Thyroid gland (tissue), 4 donors: ENCODE measurements at places on chromosomes 3 and 15. TPM values are rescaled to one million over a fixed set of nuclear protein-coding genes. Genes with fewer than 3 reads are reported as not detected.

GRCh38 chr3:152139651-152140050 lies 129.1 kb upstream of the MBNL1 start:
- DNase-seq = no peak

The SPATA12 gene
- not detected for total RNA-seq

GRCh38 chr3:114323546-114324254 lies 29.9 kb downstream of the TIGIT start:
- DNase-seq = no peak

DNA sequence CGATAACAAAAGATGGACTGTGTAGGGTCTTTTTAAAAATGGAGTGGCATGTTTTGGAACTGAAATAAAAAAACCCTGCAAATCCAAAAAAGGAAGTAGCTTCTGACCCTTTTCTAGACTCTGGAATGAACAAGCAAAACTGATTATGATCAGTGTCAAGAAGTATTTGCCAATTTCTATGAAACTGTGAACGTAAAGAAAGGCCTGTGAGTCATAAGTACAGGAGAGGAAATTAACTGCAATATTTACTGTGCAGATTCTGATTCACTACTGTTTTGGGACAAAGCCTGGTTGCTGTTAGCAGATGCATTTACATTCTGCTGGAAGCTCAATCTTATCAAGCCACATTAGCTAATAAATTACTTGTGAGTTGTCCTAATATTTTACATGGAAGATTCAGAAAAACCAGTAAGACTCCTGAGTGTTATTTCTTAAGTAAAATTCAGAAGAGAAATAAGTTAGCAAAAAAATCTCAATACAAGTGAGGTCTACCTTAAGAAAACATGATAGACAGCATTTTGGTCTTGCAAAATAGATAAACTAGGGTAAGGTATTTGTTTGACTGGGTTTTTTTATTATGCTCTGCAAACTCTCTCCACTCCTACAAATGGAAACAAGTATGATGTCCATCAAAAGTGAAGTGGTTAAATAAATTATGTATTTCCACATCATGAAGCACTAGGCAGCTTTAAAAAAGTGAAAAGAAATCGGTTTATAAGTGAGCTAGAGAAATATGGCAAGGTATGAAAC lies 90.2 kb upstream of the LMOD3 start:
- DNase-seq = no peak

The SLTM gene
- total RNA-seq = 146 TPM

The ITGA11 gene
- 4.3 TPM for total RNA-seq

DNA sequence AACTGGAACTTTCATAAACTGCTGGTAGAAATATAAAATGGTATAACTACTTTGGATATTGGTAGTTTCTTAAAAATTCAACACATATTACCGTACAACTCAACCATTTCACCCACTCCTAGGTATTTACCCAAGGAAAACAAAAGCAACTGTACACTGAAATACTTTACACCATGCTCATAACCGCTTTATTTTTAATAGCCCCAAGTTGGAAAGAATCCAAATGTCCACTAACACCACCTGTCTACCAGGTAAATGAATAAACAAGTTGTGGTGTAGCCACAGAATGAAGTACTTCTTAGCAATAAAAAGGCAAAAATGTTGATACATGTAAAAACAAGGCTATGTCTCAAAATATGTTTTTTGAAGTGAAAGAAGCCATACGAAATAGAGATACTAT lies 215.9 kb upstream of the PEX5L start:
- no peak for DNase-seq

The DUOXA2 gene
- total RNA-seq = 48.4 TPM

The NEIL1 gene
- total RNA-seq = 33.5 TPM

DNA sequence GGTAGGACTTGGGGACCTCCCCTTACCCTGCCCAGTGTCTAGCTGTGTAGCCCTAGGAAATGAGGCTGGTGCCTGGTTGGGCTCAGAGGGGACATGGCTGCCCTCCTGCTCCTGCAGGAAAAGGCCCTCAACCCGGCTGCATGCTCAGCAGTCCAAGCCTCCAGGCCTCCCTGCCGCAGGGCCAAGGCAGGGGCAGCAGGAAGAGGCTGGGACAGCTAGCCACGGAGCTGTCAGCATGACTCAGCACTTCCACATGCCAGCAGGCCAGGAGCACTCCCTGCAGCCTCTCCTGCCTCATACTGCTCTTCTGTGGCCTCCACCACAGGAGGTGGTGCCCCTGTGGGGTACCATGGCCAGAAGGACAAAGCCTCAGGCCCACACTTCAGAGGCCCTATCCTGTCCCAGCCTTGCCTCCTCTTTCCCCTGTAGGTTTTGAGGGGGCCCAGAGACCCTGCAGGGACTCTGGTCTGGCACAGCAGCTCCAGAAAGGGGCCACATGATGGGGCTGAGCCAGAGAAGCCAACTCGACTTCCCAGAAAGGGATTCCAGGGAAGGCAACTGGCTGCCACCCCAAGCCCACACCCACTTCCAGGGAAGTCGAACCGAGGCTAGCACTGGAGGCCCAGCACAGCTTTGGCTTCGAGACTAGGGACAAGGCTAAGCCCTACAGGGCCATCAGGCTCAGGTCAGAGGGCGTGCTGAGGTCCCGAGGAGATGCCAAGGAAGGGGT lies 19.5 kb downstream of the TKT start:
- DNase-seq = peak; percentile 52

The PIGZ gene
- 9.5 TPM for total RNA-seq

The ZNF774 gene
- total RNA-seq = 6.8 TPM

The CHL1 gene
- total RNA-seq = 5.0 TPM

DNA sequence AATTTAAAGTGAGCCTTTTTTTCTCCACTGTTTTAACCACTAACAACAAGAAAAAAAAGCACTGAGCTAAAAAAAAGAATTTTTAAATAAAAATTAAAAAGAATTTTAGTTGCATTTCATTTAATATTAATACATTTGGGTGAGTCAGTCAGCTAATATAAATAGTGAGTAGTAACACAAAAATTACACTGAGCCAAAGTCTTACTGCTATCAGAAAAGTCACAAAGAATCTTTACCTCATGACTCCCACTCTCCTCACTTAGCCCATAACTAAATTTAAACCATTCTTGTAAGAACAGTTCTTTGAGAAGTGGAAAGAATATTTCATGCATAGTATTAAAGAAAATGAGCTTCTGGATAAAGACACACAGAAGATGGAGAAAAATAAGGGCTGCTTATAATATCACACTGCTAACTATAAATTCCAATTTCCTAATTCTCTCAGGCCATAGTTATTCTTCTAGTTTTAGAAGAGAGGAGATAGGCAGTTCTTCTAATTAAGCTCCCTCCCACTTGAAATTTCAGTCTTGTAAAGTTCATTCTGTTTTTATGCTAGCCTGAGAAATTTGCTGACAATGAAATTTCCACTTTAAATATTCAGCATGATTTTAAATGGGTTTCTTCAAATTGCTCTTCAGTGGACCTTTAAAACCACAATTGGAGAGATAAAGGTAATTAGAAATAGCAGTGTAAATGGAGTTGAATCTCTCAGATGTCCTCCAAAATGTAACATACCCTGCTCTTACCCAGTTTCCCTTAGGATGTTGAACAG lies 17.6 kb downstream of the SHQ1 start:
- DNase-seq = no peak

GRCh38 chr15:99495430-99496301 lies 70.1 kb upstream of the MEF2A start:
- no peak for DNase-seq

DNA sequence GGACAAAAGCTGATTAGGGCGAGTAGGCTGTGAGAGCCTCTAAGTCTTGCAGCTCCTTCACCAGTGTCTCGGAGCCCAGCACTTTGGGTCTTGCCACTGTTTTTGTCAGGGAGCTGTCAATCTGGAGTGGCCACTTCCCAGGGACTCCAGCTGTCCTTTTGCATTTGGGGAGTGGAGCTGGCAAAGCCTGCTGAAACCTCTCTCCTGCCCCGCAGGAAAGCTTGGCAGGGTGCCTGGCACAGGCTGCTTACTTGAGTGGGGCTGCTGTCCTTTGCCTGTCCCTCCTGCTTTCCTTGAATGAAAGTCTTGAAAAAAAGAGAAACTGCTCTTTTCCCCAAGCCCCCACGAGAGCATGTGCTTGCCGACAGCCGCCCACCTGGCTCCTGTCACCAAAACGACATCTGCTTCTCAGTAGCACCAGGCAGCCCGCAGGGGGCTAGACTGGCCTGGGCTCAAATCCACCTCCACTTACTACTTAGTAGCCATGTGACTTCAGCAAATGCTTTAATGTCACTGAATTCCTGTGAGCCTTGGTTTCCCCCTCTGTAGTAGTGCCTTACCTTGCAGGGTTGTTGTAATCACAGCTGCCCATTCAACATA lies 13.7 kb downstream of the USP13 start:
- peak; percentile 98 for DNase-seq

GRCh38 chr15:65335278-65336055 lies 31.0 kb downstream of the RNU5B-1 start:
- no peak for DNase-seq

GRCh38 chr15:60179786-60180391 lies 175.8 kb downstream of the FOXB1 start:
- DNase-seq = peak; percentile 35

DNA sequence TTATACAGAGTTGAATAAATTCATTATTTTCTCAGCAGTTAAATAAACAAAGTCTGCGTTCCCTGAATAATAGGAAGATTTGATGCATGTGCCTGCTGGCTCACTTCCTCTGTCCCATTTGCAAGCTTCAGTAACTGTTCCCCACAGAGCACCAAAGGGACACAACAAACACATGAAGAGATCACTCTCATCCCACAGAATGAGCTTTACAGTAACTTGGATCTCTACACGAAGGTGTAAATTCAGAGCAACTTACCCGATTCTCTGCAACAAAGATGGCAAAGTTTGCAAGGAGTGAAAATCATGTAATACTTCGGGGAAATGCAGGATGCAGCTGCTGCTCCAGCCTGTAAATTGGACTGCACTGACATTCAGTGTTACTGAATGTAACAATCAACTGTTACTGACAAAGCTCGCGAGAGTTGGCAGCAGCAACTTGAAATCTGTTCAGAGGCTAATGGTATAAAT lies at the start of gene BCHE:
Gene BCHE (minus strand): TSS at position 366 of the 468 bp plus-strand sequence. CDS start 6,390 bp downstream, outside the sequence.
- no peak for DNase-seq

GRCh38 chr3:88180398-88180999 lies 30.7 kb downstream of the C3orf38 start:
- DNase-seq = no peak

- no peak for DNase-seq
Observed at GRCh38 chr3:184771301-184772127, 40.5 kb upstream of the VPS8 start.

- DNase-seq = no peak
Observed at GRCh38 chr3:45616158-45616557, 21.6 kb downstream of the LIMD1 start.

GRCh38 chr3:115347737-115348136 lies 200.6 kb upstream of the ZBTB20 start:
- no peak for DNase-seq

The CFAP100 gene
- not detected for total RNA-seq

DNA sequence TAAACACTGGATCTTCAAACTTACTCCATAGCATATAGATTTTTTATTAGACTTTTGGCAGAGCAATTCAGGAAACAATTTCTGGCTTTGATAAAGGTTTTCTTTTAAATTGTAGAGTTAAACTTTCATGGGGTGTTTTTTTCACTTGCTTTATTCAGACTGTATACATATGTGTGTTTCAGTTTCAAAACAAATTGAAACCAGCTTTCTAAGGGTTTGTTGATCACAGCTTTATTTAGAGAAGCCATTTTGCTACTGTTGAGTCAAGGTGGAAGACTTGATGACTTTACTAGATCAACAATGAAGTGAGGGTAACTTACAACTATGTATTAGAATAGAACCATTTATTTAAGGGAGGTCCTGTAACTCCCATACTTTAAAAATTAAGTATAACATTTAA lies 6.2 kb downstream of the UBE2E1 start:
- no peak for DNase-seq

The POLQ gene
- total RNA-seq = not detected

DNA sequence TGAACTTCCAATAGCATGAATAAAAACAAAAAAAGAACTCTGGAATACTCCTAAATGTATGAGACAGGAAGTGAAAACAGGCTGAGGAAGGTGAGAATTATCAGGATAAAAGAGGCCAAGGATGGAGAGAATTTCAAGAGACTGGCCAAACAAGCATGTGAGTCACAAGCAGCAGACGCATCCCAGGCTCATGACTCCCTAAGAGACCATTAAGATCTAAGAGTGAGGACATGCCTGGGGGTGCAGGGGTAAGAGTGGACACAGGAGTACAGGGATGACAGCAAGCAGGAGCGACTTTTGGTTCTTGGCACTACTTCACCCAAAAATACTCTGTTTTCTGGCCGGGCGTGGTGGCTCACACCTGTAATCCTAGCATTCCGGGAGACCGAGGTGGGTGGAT lies 7.1 kb downstream of the SCAMP2 start:
- DNase-seq = peak; percentile 68

GRCh38 chr15:48112242-48112641 lies 8.5 kb upstream of the SLC24A5 start:
- peak; percentile 5 for DNase-seq

The ZDHHC19 gene
- total RNA-seq = not detected

GRCh38 chr15:42704492-42704926 lies 32.4 kb downstream of the CDAN1 start:
- peak; percentile 76 for DNase-seq
